ENCODE measurements at places on chromosomes 1 and 21. TPM values are rescaled to one million over a fixed set of nuclear protein-coding genes. Genes with fewer than 3 reads are reported as not detected.

- no peak for DNase-seq
Observed at GRCh38 chr1:23719162-23719820, 24.0 kb upstream of the ELOA start.

GRCh38 chr1:201632364-201632952 is 93.5 kb downstream of the NAV1 start:
- no peak for DNase-seq

GRCh38 chr1:187283984-187284383 is 455.2 kb downstream of the PLA2G4A start:
- DNase-seq = no peak

GRCh38 chr1:198264282-198264681 is 107.5 kb downstream of the NEK7 start:
- DNase-seq = no peak

DNA sequence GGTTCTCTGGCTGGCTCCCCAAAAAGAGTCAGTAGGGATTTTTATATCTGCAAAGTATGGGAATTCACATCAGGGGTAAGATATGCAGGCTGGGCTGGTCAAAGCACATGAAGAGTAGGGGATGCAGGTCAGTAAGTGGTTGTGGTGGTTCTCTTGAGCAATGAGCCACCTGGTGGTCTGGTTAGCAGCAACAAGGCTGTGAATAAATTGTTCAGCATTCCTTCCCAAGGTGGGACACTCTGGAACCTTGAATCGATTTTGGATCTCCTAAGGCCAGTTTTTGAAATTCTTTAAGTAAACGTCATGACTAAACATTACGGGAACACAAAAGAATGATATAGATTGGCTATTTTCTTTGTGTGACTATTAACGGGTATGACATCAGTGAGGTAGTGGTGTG is 563.0 kb upstream of the NEGR1 start:
- DNase-seq = no peak

DNA sequence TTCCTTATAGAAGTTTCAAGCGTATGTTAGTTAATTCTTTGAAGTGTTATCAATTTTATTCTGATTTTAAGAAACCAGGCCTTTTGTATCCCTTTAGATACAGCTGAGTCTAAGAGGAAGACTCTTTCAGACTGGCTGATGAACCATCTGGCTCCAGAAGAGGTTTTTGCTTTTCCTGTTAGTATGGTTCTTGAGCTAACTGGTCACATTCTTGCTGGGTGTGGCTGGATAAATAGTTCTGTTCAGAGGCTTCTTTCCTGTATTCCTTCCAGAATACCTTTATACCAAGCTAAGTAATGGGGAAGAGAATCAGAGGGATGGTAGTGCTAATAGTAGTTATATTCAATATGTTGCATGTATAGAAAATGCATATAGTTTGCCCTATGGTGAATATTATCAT is 12.4 kb downstream of the HS2ST1 start:
- no peak for DNase-seq

- no peak for DNase-seq
Observed at GRCh38 chr1:53315456-53316423, 12.1 kb downstream of the LRP8 start.

DNA sequence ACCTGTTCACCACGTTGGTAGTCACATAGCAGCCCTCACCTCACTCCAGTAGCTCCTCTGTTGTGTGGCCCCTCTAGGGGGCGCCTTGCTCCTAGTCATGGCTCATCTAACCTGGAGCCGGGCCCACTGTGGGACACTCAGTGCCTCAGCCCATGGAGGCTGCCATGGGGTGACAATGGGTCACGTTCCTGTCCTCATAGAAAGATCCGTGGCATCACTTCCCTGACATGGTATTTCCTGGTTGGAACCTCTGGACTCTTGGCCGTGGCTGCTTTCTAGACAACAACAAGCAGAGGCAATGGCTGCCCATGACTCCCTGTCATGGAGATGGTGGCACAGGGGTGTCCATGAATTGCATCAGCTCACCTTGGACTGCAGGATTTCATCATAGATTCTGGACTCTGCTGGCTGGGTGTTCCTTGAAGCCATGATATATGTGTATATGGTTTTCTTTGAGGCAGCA is 27.5 kb upstream of the SLAMF6 start:
- DNase-seq = no peak

DNA sequence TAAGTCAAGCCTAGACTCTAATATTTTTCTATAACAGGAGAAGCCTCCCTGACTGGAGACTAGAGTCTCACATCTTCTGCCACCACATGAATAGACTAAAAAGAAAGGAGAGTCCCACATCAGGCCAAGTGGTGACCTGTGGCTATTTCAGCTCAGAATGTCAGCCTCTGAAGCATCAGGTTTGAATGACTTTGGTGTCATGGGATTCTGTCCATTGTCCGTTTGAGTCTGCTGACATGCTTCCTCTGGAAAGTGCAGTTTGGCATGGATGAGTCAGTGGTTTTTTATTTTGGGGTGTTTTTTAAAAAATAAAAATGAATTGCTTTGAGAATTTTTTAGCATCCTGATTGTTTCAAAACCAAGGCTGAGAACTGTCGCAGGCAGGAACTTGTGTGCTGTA is 19.5 kb downstream of the DYRK3 start:
- DNase-seq = no peak

DNA sequence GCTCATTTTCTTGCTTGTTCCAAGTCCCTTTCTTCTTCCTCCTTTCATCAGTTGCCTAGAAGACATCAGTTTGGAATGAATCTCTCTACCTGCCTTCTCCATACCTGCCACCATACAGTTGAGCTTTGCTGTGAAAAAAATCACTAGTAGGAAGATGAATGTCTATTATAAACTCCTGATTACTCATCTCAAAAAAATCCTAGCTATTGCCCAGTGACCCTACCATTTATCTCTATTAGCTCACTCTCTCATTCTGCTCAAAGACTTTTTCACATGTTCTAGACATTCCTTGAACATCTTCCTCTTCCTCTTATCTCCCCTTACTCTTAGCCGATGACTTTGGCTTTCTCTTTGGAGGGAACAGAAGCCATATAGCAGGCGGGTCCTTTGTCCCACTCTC is 49.7 kb upstream of the HMGB4 start:
- no peak for DNase-seq

- no peak for DNase-seq
Observed at GRCh38 chr1:116737020-116737854, 17.0 kb upstream of the CD2 start.

- DNase-seq = no peak
Observed at GRCh38 chr1:36109041-36109679, 15.9 kb downstream of the COL8A2 start.

Gene CRABP2
- 146 TPM for total RNA-seq

Gene PIK3C2B
- total RNA-seq = 17.5 TPM
